ENCODE measurements at places on chromosomes 2 and 18. TPM values are rescaled to one million over a fixed set of nuclear protein-coding genes. Genes with fewer than 3 reads are reported as not detected.

The CIB4 gene
- total RNA-seq, result not detected

The DPP4 gene
- total RNA-seq, result 3.6 TPM

- no peaks in the 10 kb centered on the region for H3K27me3 ChIP-seq
- H3K4me1 ChIP-seq, result no peaks in the 10 kb centered on the region
Measured at GRCh38 chr18:55878224-55878623, 290.2 kb upstream of the TCF4 start.

DNA sequence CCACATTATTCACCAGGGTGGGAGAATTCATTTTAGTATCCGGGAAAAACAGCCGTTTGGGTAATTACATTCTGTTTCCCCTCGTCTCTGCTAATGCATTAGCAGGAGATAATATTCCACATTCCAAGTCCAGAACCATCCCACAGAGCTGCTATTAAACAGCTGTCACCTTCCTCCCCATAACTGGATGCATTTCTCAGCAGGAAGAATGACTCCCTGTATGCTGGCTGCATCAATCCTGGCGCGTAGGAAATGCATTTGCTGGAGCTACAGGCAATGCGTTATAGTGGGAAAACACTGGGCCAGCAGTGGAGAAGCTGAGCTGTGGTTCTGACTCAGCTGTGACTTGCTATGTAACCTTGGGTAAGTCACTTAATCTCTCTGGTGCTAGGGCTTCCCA lies 246.0 kb downstream of the CLIP4 start:
- H3K4me3 ChIP-seq, result no peak overlapping the region
- H3K27me3 ChIP-seq, result peaks cover 66% of the 10 kb centered on the region
- no peaks in the 10 kb centered on the region for H3K36me3 ChIP-seq
- no peak for DNase-seq

DNA sequence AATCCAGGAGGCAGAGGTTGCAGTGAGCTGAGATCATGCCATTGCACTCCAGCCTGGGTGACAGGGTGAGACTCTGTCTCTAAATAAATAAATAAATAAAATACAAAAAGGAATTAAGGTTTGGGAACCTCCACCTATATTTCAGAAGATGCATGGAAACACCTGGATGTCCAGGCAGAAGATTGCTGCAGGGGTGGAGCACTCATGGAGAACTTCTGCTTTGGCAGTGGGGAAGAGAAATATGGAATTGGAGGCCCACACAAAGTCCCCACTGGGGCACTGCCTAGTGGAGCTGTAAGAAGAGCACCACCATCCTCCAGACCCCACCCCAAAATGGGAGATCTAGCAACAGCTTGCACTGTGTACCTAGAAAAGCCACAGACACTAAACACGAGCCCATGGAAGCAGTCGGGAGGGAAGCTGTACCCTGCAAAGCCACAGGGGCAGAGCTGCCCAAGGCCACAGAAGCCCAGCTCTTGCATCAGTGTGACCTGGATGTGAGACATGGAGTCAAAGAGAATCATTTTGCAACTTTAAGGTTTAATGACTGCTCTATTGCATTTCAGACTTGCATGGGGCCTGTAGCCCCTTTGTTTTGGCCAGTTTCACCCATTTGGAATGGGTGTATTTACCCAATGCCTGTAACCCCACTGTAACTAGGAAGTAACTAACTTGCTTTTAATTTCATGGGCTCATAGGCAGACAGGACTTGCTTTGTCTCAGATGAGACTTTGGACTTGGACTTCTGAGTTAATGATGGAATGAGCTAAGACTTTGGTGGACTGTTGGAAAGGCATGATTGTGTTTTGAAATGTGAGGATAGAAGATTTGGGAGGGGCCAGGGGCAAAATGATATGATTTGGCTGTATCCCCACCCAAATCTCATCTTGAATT lies 265.3 kb downstream of the ZEB2 start:
- DNase-seq, result no peak
- no peaks in the 10 kb centered on the region for H3K27me3 ChIP-seq
- no peak overlapping the region for H3K27ac ChIP-seq
- no peak overlapping the region for H3K4me3 ChIP-seq
- no peaks in the 10 kb centered on the region for H3K4me1 ChIP-seq

DNA sequence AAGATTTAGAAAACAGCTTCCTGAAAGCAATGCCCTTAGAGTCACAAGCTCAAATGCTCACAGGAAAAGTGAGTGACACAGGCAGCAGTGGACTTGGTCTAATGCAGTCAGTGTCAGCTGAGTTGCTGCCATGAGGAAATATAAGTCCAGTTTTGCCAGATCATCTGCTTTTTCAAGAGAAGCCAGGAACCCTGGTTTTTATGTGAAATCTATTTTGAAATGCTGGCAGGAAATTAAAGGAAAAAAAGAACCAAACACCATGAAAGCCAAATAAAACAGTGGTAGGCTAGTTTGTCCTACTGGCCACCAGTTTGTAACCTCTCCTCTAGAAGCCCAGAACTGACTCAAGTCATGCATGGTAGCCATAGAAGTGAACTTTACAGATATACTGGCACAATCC lies 109.2 kb downstream of the THADA start:
- no peak for DNase-seq
- no peaks in the 10 kb centered on the region for H3K4me1 ChIP-seq
- H3K27ac ChIP-seq, result no peak overlapping the region
- H3K4me3 ChIP-seq, result no peak overlapping the region

GRCh38 chr18:49973592-49973991 lies 160.3 kb upstream of the ACAA2 start:
- DNase-seq, result no peak
- H3K4me1 ChIP-seq, result no peaks in the 10 kb centered on the region
- H3K36me3 ChIP-seq, result no peaks in the 10 kb centered on the region
- H3K4me3 ChIP-seq, result no peak overlapping the region
- H3K27me3 ChIP-seq, result no peaks in the 10 kb centered on the region
- H3K27ac ChIP-seq, result no peak overlapping the region

The MPHOSPH10 gene
- total RNA-seq, result 36.7 TPM

The POMC gene
- not detected for total RNA-seq

DNA sequence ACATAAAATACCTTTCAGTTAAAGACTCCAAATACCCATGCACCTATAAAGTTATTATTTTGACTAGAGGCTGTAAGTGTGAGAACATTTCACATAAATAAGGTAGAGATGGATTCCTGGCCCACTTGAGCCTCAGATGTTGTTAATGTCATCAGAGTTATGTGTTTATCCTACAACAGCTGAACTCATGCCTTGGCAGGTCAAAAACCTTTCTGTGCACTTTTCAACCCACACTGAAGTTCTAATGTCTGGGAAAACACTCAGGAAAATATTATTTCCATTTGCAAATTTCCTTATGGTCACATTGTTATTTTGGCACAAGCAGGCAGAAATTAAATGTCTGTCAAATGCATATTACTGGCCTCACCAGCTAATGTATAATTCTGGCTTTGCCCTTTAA lies 209.2 kb downstream of the LNPK start:
- H3K36me3 ChIP-seq, result no peaks in the 10 kb centered on the region
- no peaks in the 10 kb centered on the region for H3K27me3 ChIP-seq
- no peaks in the 10 kb centered on the region for H3K4me1 ChIP-seq
- no peak overlapping the region for H3K27ac ChIP-seq
- no peak overlapping the region for H3K4me3 ChIP-seq

The ANKRD30B gene
- total RNA-seq, result not detected

The DSG4 gene
- total RNA-seq, result 0.07 TPM

The CRACDL gene
- 1.1 TPM for total RNA-seq

DNA sequence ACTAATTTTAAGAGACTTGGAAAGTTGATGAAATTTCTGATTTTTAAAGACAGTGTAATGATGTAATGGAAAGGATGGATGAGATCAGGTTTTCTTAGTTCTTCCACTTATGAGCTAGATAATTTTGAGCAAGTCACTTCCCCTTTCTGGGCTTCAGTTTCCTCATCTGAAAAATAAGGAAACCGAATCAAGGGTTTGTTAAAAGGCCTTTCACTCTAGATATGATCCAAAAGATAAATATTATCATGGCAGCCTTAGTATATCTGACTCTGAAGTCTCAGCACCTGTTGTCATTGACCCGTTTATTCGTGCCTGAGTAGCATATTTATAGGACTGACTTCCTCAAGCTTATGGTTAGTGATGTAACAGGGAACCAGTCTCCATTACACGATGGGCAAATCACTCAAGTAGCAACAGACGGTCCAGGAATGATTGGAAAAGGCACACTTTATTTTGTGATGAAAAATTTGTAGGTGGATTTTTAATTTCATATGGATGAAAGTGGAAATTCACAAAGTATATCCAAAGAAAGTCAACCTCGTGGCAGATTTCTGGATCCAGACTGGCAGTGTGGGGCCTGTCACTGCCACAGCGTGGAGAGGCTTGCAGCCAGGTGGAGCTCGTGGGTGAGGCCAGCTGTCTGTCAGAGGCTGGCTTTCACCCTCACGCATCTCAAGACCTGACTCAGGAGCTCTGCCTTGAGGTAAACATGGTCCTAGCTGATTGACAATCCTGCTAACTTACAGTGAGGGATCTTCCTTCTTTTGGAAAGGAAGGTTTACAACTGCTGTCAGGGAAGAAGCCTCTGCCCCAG lies 137.9 kb upstream of the CXCR4 start:
- H3K27me3 ChIP-seq, result no peaks in the 10 kb centered on the region
- H3K4me1 ChIP-seq, result no peaks in the 10 kb centered on the region
- no peak for DNase-seq

GRCh38 chr2:50343150-50343830 lies 688.6 kb downstream of the NRXN1 start:
- no peak overlapping the region for H3K4me3 ChIP-seq
- no peak for DNase-seq
- 0 out of 2 replicates have a peak, but pooled peaks cover 3% of the 10 kb centered on the region for H3K27me3 ChIP-seq
- no peak overlapping the region for H3K27ac ChIP-seq

- H3K4me3 ChIP-seq, result no peak overlapping the region
- no peaks in the 10 kb centered on the region for H3K27me3 ChIP-seq
- no peaks in the 10 kb centered on the region for H3K36me3 ChIP-seq
- no peak overlapping the region for H3K27ac ChIP-seq
- H3K4me1 ChIP-seq, result no peaks in the 10 kb centered on the region
Measured at GRCh38 chr2:67251741-67252140, 145.4 kb upstream of the ETAA1 start.

DNA sequence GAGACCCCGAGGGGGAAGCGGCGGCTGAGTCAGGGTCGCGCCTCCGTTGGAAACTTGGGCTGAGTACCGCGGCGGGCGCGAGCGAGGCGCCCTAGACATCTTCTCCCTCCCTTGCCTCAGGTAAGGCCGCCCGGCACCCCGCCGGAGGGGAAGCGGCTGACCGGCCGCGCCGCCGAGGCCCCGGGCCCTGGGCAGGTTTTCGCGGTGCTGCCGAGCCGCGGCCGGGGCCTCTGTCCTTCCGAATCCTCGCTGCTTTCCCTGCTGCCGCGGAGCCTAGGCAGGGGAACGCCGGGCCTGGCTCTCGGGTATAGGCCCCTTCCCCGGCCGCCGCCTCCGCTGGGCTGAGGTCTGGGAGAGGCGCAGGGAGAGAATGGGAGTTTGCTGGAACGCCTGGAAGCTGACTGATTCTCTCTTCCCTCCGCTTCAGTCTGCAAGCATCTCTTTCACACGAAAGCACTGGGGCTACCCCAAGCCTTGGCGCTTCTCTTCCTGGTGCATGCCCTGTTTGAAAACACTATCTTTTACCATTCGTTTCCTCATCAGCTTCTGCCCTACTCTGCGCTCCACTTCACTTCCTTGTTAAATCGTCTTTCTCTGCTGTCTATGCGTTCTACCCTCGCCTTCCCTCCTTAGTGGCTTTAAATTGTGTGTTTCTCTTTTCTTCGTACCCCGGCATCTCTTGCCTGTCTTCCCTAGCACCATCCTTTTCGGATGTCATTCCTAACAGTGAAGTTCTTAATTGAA lies 652 bp downstream of the PPM1B start:
- no peaks in the 10 kb centered on the region for H3K36me3 ChIP-seq
- H3K4me1 ChIP-seq, result peaks cover 63% of the 10 kb centered on the region
- peak overlapping the region; percentile 78 for H3K4me3 ChIP-seq
- DNase-seq, result no peak
- H3K27me3 ChIP-seq, result no peaks in the 10 kb centered on the region

- H3K36me3 ChIP-seq, result no peaks in the 10 kb centered on the region
- H3K4me1 ChIP-seq, result peaks cover 3% of the 10 kb centered on the region
- DNase-seq, result no peak
- no peak overlapping the region for H3K27ac ChIP-seq
- no peaks in the 10 kb centered on the region for H3K27me3 ChIP-seq
Measured at GRCh38 chr2:36965206-36965605, 1.1 kb downstream of the STRN start.

The FOXI3 gene
- total RNA-seq, result not detected

The HOXD3 gene
- 1.4 TPM for total RNA-seq

The GPR17 gene
- total RNA-seq, result not detected

The REG1B gene
- total RNA-seq, result 4.2 TPM

The MOGAT1 gene
- total RNA-seq, result 0.22 TPM

The COL5A2 gene
- 2.3 TPM for total RNA-seq

DNA sequence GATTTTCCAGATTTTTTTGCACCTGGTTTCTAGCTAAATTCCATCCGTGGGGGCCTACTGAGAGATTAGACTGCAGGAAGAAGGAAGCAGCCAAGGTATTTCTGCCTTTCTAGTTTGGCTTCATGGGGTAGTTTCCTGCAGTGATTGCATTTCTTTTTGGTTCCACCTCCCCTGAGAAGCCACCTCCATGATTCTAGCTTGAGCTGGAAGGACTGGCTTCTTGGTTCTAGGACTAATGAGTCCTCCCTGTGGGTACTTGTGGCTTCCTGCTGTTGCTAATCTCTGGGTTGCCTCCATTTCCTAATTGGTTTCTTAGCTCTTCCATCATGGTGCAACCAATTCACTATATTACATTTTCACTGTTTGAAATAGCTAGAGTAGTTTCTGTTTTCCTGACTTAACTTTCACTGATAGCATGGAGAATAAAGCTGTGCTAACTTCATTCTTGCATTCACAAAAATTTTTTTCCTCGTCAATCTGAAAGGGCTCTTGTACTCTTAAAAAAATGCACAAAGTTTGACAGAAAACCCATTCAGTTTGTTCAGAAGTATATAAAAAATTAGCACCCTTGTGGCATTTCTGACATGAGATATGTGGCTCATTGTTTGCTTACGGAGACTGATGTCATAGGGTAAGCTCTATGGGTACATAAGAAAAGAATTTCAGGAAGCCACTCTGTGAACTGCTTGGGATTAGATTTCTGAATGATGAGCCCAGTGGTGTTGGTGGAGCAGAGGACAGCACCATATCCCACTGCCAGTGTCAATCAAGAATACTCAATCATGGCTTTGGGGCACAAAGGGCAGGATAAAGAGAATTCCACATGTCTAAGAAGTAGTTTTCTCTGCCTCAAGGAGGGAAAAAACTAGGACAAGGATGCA lies 242.8 kb upstream of the RBMS1 start:
- no peaks in the 10 kb centered on the region for H3K36me3 ChIP-seq
- DNase-seq, result no peak
- no peak overlapping the region for H3K4me3 ChIP-seq
- no peaks in the 10 kb centered on the region for H3K27me3 ChIP-seq
- H3K27ac ChIP-seq, result no peak overlapping the region
- H3K4me1 ChIP-seq, result no peaks in the 10 kb centered on the region

DNA sequence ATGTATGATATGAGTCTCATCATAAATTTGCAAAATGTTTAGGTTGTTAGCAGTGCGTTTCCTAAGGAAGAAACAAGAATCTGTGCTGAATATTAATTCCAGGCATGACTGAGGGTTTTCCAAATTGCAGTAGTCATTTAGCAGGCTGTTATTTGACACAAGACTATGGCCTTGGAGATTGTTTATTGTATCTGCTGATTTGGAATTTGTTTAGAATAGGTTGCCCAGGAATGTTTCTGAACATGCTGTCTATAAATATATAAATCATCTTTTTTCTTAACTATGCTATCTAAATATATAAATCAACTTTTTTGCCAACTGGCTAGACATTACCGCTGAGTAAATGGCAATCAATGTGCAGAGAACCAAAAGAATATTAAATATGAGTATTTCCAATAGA lies 90.9 kb downstream of the DOK6 start:
- no peaks in the 10 kb centered on the region for H3K27me3 ChIP-seq
- no peak overlapping the region for H3K27ac ChIP-seq
- no peak overlapping the region for H3K4me3 ChIP-seq
- no peaks in the 10 kb centered on the region for H3K4me1 ChIP-seq
- no peak for DNase-seq
- H3K36me3 ChIP-seq, result no peaks in the 10 kb centered on the region

The SRD5A2 gene
- total RNA-seq, result not detected

The BOLL gene
- not detected for total RNA-seq

Measured in HCT116 (cell line).